Smooth muscle cell of trachea (primary cell): ENCODE measurements at places on chromosomes 13 and 19. TPM values are rescaled to one million over a fixed set of nuclear protein-coding genes. Genes with fewer than 3 reads are reported as not detected.

GRK1 gene
- total RNA-seq, result 0.15 TPM in 1 of 2 replicates, not detected in the other

SYNGR4 gene
- not detected in 2 replicates for total RNA-seq

CLEC17A gene
- total RNA-seq, result under 0.01 TPM in 2 replicates

ZNF829 gene
- total RNA-seq, result 3.3 and 5.4 TPM in 2 replicates

CYP2A7 gene
- not detected in 2 replicates for total RNA-seq

COX6B2 gene
- not detected in 2 replicates for total RNA-seq

RFPL4A gene
- not detected in 2 replicates for total RNA-seq

CPT1C gene
- total RNA-seq, result 29.7 and 37.5 TPM in 2 replicates

SELENOW gene
- total RNA-seq, result 217 and 234 TPM in 2 replicates

ZNF486 gene
- total RNA-seq, result 3.5 and 6.3 TPM in 2 replicates

NCR1 gene
- total RNA-seq, result not detected in 2 replicates

ARRDC2 gene
- 7.1 and 7.3 TPM in 2 replicates for total RNA-seq

IGFL1 gene
- total RNA-seq, result not detected in 2 replicates

SMIM17 gene
- total RNA-seq, result 0.33 TPM in 1 of 2 replicates, not detected in the other

CD209 gene
- not detected in 2 replicates for total RNA-seq

MOB3A gene
- 30.8 and 39.5 TPM in 2 replicates for total RNA-seq

LILRB4 gene
- not detected in 2 replicates for total RNA-seq

HTR2A gene
- 0.29 and 0.33 TPM in 2 replicates for total RNA-seq

PEAK3 gene
- not detected in 2 replicates for total RNA-seq

PGLYRP2 gene
- not detected in 2 replicates for total RNA-seq

ZNF320 gene
- total RNA-seq, result 14.8 and 16.2 TPM in 2 replicates

PMIS2 gene
- total RNA-seq, result not detected in 2 replicates

NDUFA11 gene
- 290 and 337 TPM in 2 replicates for total RNA-seq

YJEFN3 gene
- total RNA-seq, result 0.33 and 1.0 TPM in 2 replicates

TRPM4 gene
- 23.0 and 27.0 TPM in 2 replicates for total RNA-seq

TSSK6 gene
- total RNA-seq, result 2.3 and 4.5 TPM in 2 replicates

ZNF382 gene
- 9.7 and 12.9 TPM in 2 replicates for total RNA-seq

ZNF441 gene
- total RNA-seq, result 12.2 and 15.9 TPM in 2 replicates

INSR gene
- 10.9 and 30.6 TPM in 2 replicates for total RNA-seq

LACC1 gene
- total RNA-seq, result 6.5 and 19.0 TPM in 2 replicates

NCCRP1 gene
- under 0.01 TPM in 1 of 2 replicates, not detected in the other for total RNA-seq

PABPC3 gene
- 0.15 and 0.17 TPM in 2 replicates for total RNA-seq

FCHO1 gene
- total RNA-seq, result 0.29 and 0.83 TPM in 2 replicates

SERPINE3 gene
- not detected in 2 replicates for total RNA-seq
